ENCODE measurements at places on chromosomes 2 and 18.

- DNase-seq: no peak
These were observed 48.4 kb downstream of the MAP2 start for GRCh38 chr2:209472112-209472832.

DNA sequence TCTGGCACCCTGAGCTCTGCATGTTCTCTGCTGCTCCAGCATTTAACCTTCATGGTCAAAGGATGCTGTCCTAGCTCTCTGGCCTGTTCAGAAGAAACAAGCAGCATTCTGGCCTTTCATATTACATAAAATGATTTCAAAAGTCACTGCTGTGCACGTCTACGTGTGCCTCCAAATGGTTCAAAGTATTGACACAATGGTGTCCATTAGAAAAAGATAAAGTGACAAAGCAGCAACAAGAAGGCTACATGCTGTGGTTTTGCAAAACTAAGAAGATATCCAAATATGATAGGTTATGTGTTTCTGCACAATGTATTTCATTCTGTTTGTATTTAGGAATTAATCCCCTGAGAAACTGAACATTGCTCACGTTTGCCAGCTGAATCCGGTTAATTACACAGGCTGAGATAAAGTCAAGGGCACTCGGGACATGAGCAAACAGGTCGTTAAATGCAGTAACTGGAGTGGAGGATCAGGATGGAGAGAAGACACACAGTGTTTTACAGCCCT, 258.5 kb downstream of the DOK6 start:
- no peak for DNase-seq

DNA sequence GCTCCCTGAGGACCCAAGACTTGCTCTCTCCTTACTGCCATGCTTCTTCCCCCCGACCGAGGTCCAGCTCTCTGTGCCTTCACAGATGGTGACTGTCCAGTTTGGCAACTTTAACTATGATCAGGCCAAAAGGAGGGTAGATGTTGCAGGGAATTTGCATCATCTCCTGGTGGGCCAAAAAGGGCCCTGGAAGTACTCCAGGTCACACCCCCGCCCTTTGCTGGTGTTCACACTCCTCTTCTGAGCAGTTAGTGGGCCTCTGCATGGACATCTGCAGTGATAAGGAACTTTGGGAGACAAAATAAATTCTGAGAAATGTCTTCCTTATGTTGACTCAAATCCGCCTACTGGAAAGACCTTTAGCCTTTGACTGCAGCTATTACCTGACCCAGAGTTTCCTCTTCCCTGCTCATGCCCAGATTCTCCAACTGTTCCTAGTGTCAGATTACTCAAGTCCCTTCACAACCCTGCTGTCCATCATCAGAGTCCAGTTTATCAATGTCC, 234.4 kb downstream of the LOXHD1 start:
- DNase-seq: no peak

- no peak for DNase-seq
These were observed 32.2 kb downstream of the ZAP70 start for GRCh38 chr2:97745474-97746174.

DNA sequence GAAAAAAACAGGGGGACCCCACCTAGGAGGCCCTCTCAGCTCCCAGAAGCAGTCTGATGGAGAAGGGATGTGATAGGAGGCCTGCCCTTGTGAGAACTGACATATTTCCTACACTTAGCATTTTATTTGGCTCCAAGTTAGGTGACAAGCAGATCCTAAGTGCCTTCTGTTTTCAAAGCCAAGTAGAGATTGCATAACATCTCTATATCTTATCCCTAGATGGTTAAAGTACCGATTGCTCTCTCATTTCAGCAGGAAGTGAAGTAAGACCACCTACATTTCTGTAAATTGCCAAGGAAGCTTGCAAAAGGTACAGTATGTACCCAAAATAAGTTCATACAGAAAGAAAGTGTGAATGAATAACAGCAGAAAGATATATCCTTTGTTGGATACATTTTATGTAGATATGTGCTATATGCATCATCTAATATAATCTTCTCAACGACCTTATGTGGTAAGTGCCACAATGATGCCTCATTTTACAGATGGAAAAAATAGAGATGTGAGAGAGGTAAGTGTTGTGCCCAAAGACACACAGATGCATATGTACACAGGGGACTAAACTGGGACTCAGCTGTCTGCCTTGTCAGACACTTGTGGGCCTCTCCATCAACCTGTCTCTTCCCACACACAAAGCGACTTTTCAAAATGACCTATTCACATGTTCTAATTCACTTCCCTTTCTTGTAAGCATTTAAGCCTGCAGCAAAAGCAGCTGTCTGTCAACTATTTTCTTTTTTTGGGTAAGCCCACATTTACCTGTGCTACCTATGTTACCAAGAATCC, 38.9 kb downstream of the DHRS9 start:
- no peak for DNase-seq

- DNase-seq: no peak
These were observed 908 bp downstream of the STAT1 start for GRCh38 chr2:191012845-191013681.

GRCh38 chr2:152646775-152647174, 70.5 kb downstream of the PRPF40A start:
- no peak for DNase-seq

DNA sequence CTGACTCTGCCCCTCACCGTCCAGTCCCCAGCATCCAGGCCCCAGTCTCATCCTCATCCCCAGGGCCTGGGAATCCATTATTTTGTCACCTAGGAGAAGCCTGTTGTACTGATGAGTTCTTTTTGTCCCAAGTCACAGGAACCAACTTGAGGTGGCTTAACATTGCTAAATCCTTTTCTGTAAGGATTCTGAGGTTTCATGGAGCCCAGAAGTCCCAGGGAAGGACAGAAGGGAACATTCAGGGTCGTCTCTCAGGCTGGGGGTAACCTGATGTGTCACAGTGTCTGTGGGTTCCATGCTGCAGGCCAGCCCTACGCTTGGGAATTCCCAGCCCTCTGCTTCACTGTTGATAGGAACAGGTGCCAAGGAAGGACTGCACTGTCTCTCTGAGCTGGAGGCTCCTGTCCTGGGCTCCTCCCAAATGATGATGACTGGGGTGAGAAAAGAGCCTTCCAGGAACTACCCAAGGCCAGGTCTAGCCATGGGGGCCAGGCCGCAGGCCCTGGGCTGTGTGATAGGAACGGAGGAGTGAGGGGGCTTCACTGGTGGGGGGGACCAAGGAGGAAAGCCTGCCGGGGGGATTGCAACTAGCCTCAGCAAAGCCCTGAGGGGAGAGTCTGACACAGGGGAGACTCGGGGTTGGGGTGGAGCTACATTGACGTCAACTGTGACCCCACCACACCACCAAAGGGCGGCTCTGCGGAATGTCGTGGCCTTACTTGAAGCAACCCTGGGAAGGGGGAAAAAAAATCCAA, 145.7 kb downstream of the SMAD7 start:
- no peak for DNase-seq

- peak; percentile 22 for DNase-seq
These were observed 62.9 kb upstream of the CTIF start for GRCh38 chr18:48475635-48476549.

GRCh38 chr2:75494137-75494769, 66.5 kb downstream of the EVA1A start:
- no peak for DNase-seq

GRCh38 chr2:215479536-215480240, 43.8 kb upstream of the FN1 start:
- no peak for DNase-seq

- no peak for DNase-seq
These were observed 286.2 kb upstream of the CXCR4 start for GRCh38 chr2:136404176-136404575.

DNA sequence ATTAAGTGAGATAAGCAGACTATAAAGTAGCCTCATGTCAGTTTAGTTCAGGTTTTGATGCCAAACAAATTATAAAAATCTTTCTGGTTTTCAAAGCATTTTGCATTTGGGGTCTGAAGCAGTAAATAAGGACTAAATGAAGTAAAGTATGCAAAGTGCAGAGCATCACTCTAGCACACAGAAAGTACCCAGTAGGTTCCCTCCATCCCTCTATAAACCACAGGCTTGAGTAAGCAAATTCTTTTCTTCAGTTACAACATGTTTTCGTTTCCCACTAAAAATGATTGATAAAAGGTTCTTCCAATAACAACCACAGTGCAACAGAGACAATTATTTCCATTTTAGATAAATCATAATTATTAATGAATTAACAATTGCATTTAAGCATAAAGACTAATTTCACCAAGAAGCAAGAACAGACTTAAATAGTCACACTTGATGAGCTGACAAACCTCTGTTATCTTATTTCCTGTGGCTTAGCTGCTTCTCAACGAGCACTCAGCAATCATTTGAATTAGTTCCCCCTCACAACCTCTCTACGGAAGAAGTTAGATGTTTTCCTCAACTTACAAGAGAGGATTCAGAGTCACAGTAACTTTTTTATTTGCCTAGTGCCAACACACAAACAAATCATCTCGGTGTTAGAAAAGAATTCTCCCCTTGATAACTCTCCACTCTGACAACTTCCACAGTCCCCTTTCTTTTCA, 249.8 kb downstream of the NBAS start:
- no peak for DNase-seq

DNA sequence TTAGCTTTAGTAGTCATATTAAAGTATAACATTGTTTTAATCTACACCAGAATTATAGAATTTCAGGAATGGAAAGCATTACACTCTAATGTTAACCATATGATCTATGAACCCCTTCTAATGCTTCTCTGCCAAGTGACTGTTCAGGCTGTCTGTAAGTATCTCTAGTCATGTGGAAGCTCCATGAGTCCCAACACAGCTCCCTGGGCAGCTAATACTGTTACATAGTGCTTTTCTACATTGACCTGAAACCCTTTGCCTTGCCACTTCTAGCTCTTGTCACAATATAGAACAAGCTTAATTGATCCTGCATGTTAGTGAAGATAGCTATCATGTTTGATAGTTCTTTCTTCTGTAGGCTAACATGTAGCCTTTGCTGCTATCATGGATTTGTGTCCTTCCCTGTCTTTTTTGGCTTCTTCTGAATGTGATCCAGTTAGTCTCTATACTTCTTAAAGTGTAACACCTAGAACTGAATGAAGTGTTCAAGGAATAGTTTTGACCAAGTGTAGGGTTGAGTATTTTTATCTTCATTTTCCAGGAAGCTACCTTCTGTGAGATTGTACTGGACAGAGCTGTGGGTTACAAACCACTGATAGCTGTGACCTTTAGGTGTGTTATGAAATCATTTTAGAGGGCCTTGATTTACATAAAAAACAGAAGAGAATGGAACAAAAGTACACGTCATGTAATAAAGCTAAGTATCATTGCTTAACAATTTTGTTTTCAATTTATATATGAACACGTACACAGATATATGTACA, 23.7 kb downstream of the BABAM2 start:
- DNase-seq: no peak

GRCh38 chr18:57210107-57210715, 63.3 kb downstream of the BOD1L2 start:
- DNase-seq: peak; percentile 50

- no peak for DNase-seq
These were observed 112.8 kb upstream of the GLS start for GRCh38 chr2:190767821-190768220.

DNA sequence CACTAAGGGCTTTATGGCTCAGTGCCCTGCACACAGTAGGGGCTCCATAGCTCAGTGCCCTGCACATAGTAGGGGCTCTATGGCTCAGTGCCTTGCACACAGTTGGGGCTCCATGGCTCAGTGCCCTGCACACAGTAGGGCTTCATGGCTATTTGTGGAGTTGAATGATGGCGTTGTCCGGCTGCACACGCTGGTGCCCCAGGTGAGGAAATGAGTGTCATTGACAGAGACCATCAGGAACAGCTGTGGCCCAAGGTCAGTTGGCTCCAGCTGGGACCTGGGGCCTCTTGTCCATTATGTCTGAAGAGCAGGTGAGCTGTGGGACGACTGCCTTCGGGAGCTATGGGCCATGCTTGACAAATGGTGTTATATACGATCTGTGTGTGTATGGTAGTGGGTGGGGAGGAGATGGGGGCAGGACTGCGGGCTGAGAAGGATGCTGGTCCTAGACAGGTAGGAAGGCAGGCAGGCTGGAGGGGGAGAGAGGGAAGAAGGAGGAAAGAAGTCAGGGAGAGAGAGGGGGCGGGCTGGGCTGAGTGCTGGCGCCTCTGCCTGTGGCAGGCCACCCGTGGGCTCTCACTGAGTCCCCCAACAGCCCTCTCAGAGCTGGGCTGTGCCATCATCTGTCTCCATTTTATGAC, 130.6 kb downstream of the CLIP4 start:
- no peak for DNase-seq

DNA sequence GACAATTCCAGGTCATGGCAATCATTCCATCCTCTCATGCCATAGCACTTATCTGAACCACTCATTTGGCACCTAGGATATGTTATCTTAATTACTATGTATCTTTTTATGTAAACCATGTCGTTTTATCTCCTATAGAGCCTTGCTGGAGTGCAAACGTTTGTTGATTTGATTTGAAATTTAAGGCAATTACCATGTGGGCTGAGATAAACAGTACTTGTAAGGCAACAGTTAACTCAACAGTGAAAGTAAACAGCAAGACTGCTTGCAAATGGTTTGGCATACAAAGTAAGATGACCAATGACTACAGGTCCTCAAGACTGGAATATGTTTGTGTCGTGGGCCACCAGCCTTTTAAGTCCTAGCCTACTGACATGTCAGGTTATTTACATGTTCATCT, 133.7 kb upstream of the ZFP36L2 start:
- no peak for DNase-seq

DNA sequence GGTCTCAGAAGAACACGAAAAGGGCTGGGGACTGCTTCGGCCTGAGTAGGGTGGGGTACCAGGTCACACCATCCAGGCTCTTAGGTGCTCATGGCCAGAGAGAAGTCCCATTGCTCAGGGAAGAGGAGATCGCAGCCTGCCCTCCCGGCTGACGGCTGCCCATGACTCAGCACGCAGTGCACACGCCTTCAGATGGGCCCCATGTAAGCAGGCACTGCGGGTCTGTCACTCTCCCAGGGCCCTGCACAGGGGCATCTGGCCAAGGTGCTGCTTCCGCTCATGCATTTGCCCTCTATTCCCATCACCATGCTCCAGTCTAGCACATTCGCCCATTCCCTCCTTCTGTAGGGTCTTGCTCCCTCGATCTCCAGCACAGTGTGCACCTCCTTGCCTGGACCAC, 34.7 kb downstream of the SFXN5 start:
- DNase-seq: no peak

- DNase-seq: peak; percentile 98
These were observed 1.8 kb downstream of the RTKN start for GRCh38 chr2:74439803-74440377.

DNA sequence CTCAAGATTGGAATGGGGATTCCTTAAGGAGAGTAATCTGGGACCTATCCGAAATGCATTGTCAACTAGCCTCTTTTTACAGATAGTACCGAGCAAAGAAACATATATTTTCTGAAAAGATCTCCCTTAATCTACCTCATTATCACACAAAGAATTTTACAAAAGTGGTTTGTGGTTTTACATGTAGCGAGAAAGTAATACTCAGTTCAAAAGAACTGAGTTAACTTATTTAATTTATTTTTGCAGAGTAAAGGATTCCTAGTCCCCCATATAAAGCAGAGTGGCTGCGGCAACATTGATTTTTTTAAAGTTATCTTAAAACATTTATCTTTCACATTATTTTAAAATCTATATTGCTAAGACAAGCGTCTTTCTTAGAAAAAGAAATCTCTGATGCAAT, 15.9 kb upstream of the SOS1 start:
- no peak for DNase-seq
